ENCODE measurements at places on chromosomes 7 and 10. TPM values are rescaled to one million over a fixed set of nuclear protein-coding genes. Genes with fewer than 3 reads are reported as not detected.

SEC31B gene
- 6.0 TPM for total RNA-seq

SPDYE16 gene
- not detected for total RNA-seq

RAPGEF5 gene
- total RNA-seq: 140 TPM

TRIM50 gene
- not detected for total RNA-seq

NOC3L gene
- total RNA-seq: 41.2 TPM

CLRN3 gene
- not detected for total RNA-seq

RGR gene
- not detected for total RNA-seq

BLNK gene
- total RNA-seq: not detected

RBM20 gene
- total RNA-seq: not detected

OR6V1 gene
- total RNA-seq: not detected

KLF14 gene
- total RNA-seq: not detected

OPN1SW gene
- not detected for total RNA-seq

MYL10 gene
- not detected for total RNA-seq

FOXI2 gene
- not detected for total RNA-seq

SFRP4 gene
- total RNA-seq: not detected

SMURF1 gene
- 25.3 TPM for total RNA-seq

SFRP5 gene
- total RNA-seq: not detected

ZNF25 gene
- 8.5 TPM for total RNA-seq

Measured in thoracic aorta endothelial cell (primary cell).